NB4 (cell line): ENCODE measurements at places on chromosomes 3 and 15.

DNA sequence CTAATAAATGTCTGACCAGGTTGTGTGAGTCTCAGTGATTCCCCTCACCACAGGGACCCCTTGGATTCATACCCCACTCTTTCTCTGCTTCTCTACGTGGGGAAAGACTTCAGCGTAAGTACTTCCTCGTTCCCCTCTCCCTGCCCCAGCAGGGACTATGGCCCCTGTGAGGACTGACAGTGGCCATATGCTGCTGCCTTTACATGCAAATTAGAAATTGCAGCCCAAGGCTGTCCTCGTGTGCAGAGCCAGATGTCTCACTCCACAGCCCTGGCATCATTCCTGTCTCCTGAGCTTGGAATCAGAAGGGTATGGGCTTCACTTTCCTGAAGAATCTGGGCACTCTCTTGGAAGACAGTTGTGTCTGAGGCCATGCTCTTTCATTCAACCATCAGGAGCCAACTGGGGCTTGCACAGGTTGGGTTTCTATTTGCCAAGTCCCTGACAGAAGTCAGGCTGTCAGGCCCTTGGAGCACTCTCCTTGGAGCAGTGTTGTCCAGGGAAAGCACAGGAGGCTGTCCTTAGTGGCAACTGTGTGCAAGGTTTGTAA, 30.5 kb upstream of the IQCF2 start:
- DNase-seq, result no peak

GRCh38 chr3:159660326-159660725, 328.3 kb upstream of the IL12A start:
- DNase-seq, result no peak

- DNase-seq, result no peak
These were observed 292.4 kb upstream of the LRRFIP2 start for GRCh38 chr3:37466660-37467359.

GRCh38 chr15:72564091-72564490, 90.0 kb downstream of the ARIH1 start:
- no peak for DNase-seq

DNA sequence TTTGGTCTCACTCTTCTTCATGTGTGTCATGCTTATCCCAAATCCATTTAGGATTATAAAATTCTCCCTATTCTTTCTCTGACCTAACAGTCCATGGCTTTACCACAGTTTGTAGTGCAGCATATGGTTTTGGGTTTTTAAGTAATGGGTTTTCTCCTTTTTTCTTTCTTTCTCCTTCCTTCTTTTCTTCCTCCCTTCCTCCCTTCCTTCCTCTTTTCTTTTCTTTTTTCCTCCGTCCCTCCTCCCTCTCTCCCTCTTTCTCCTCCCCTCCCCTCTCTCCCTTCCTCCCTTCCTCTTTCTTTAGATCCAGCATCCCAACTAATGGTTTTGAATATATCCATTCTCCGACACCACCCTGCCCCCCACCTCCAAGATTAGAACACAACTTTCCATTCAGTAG, 118.9 kb downstream of the RBPMS2 start:
- no peak for DNase-seq

- peak; percentile 74 for DNase-seq
These were observed 72.3 kb downstream of the ZNF609 start for GRCh38 chr15:64532521-64533315.
